ENCODE measurements at places on chromosomes 16 and 17. TPM values are rescaled to one million over a fixed set of nuclear protein-coding genes. Genes with fewer than 3 reads are reported as not detected.

The TMED6 gene
- total RNA-seq, result 1.9 TPM

The TBC1D26 gene
- total RNA-seq, result 0.99 TPM

The NECAB2 gene
- 0.82 TPM for total RNA-seq

The DOC2A gene
- total RNA-seq, result 1.9 TPM

The GSG1L gene
- total RNA-seq, result 0.82 TPM

The XYLT1 gene
- total RNA-seq, result 17.7 TPM

The IRX5 gene
- total RNA-seq, result 11.7 TPM

The GSG1L2 gene
- total RNA-seq, result not detected

The SPNS2 gene
- total RNA-seq, result 40.5 TPM

The C17orf58 gene
- total RNA-seq, result 16.3 TPM

The FLCN gene
- 85.7 TPM for total RNA-seq

The TOP2A gene
- 46.1 TPM for total RNA-seq

The NAGPA gene
- total RNA-seq, result 16.2 TPM

The NT5C gene
- total RNA-seq, result 72.2 TPM

The PIGW gene
- 5.5 TPM for total RNA-seq

The USP43 gene
- total RNA-seq, result 5.3 TPM

The KRT14 gene
- total RNA-seq, result 0.29 TPM

The TSPAN10 gene
- 3.9 TPM for total RNA-seq

The ZNF785 gene
- total RNA-seq, result 20.3 TPM

The CPHXL2 gene
- not detected for total RNA-seq

The RPTOR gene
- total RNA-seq, result 45.5 TPM

The SPNS3 gene
- total RNA-seq, result 2.7 TPM

The EME1 gene
- 3.0 TPM for total RNA-seq

The TEX14 gene
- 0.29 TPM for total RNA-seq

The RNF222 gene
- not detected for total RNA-seq

The KRTAP2-3 gene
- not detected for total RNA-seq

The NACA2 gene
- not detected for total RNA-seq

The RETREG3 gene
- 65.3 TPM for total RNA-seq

The CLDN9 gene
- 2.5 TPM for total RNA-seq

The SLC47A1 gene
- 20.4 TPM for total RNA-seq

The CACNG4 gene
- total RNA-seq, result 2.1 TPM

The COX10 gene
- 20.2 TPM for total RNA-seq

The KCNG4 gene
- not detected for total RNA-seq

The GPT2 gene
- total RNA-seq, result 29.4 TPM

The CD300C gene
- 1.2 TPM for total RNA-seq

The PRSS33 gene
- total RNA-seq, result 1.2 TPM

Measured in metanephros (tissue), 2 donors.